HL-60 (cell line): ENCODE measurements at places on chromosomes 7 and 10.

GRCh38 chr10:132681858-132682755 lies 103.8 kb downstream of the NKX6-2 start:
- DNase-seq: no peak

- DNase-seq: no peak
Observed at GRCh38 chr7:100773491-100773890, 40.1 kb downstream of the ZAN start.

- DNase-seq: no peak
Observed at GRCh38 chr10:84685047-84685660, 356.8 kb downstream of the CCSER2 start.

- no peak for DNase-seq
Observed at GRCh38 chr7:12258074-12258473, 47.0 kb downstream of the TMEM106B start.

GRCh38 chr10:116542007-116542677 lies 3.6 kb upstream of the PNLIP start:
- DNase-seq: no peak

GRCh38 chr10:97861097-97861750 lies 11.6 kb downstream of the GOLGA7B start:
- DNase-seq: no peak

DNA sequence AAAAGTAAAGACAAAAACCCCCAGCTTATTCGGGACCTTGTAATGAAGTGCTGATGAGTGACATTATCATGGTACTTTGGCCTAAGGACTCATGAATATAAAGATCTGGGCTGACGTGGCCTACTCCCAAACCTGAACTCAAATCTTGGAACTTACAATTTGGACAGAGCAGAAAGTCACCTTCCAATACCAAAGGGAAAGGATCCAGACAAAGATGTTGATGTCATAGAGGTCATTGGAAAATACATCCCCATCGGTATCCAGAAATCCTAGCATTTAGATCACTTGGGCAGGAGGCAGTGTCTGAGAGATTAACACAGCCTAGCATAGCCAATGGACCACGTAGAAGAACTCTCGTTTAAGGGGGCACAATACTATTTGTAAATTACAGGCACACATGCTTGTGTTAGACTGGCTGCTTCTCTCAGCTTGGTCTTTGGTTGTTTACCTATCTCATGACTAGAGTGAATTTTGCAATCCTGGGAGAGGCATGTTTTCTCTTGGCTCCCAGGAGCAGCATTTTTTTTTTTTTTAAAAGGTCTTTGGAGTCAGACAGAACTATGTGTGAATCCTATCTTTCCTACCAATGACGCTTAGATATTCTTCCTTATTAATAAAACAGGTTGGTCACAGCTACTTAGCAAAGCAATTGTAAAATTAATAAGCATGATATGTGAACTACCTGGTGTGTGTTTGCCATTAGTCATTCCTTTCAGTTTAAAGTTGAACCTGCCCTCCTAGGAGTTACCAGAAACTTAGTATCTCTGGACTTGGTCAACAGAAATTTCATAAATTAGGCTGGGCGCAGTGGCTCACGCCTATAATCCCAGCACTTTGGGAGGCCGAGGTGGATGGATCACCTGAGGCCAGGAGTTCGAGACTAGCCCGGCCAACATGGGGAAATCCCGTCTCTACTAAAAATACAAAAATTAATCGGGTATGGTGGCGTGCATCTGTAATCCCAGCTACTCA lies 27.8 kb upstream of the MRPS33 start:
- DNase-seq: no peak

- no peak for DNase-seq
Observed at GRCh38 chr10:32031424-32031823, 24.8 kb downstream of the KIF5B start.
